ENCODE measurements at places on chromosomes 7 and 10.

- no peak for DNase-seq
These were observed 28.7 kb downstream of the LCOR start for GRCh38 chr10:96860631-96861277.

DNA sequence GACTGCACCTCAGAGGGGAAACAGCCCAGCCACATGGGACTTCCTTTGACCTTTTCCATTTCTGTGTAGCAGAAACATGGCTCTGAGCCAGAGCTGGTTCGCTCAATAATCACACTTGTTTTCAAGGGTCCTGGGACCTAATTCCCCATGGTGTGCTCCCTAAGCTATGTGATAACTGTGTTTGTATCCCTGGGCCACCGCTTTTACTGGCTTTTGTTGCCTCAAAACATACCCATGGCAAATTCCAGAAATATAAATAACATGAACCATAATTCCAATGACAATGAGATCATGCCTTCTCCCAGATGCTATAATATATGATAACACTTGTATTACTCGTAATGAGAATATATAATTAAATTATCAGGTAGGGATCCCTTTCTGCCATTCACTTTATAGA, 196.4 kb downstream of the GFRA1 start:
- DNase-seq = no peak

- no peak for DNase-seq
These were observed 100.1 kb upstream of the SEC61G start for GRCh38 chr7:54859066-54859465.

DNA sequence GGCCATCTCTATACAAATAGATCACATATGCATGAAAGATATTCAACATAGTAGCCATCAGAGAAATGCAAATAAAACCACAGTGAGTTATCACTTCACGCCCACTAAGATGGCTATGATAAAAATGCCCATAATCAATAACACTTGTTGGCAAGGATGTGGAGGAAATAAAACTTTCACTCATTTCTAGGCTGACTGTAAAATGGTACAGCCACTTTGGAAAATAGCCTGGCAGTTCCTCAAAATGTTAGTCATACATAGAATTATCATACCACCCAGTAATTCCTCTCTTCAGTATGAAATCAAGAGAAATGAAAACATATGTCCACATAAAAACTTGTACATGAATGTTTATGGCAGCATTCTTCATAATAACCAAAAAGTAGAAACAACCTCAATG, 324.9 kb downstream of the LRRTM3 start:
- no peak for DNase-seq

DNA sequence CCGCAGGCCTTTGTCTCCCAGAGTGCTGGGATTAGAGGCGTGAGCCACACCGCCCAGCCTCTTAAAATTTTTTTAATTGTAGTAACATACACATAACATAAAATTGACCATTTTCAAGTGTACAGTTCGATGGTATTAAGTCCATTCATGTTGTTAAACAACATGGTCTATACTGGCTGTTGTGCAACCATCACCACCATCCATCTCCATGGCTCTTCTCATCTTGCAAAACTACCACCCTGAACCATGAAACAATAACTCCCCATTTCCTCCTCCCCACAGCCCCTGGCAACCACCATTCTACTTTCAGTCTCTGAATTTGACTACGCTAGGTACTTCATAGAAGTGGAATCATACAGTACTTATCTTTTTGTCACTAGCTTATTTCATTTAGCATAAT, 7.9 kb upstream of the ZFYVE27 start:
- no peak for DNase-seq

- DNase-seq = no peak
These were observed 20.6 kb upstream of the ADAMTS14 start for GRCh38 chr10:70651661-70652060.

DNA sequence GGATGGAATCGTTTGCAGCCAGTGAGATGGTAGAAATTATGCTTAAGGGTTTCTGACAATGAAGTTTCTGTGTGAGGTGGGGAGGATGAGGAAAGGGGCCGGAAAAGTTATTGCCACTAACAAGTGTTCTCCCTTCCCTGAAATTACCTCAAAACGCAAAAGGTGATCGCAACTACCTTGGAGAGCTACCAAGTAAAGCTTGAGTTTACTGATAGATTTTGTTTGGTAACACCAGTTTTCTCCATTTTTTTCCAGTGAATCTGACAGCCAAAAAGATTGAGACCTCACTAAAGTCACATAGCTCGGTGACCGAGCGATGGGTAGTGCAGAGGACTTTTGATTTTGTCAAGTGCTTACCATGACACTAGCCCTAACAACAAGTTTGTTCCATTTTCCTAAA, 1.6 kb downstream of the SUV39H2 start:
- DNase-seq = no peak

GRCh38 chr7:44998153-44998871, 1.7 kb upstream of the CCM2 start:
- no peak for DNase-seq

GRCh38 chr7:31882187-31882586, 188.0 kb downstream of the PDE1C start:
- DNase-seq = no peak

DNA sequence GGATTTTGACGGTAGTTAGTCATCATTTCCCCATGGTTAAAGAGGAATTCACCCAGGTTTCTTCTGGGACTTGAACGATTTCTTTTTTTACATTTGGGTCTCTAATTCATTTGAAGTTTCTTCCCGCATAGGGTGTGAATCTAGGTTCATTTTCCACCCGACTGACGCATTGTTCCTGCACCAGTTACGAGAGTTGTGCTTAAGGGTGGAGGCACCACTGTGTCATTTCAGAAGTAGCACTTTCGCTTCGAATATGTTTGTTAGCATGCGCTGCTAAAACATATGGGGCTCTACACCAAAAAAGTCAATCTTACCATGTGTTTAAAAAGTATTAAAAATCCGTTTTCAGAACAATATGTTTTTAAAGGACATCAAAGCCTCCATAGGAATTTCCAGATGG, 140.3 kb downstream of the VIPR2 start:
- DNase-seq = no peak

DNA sequence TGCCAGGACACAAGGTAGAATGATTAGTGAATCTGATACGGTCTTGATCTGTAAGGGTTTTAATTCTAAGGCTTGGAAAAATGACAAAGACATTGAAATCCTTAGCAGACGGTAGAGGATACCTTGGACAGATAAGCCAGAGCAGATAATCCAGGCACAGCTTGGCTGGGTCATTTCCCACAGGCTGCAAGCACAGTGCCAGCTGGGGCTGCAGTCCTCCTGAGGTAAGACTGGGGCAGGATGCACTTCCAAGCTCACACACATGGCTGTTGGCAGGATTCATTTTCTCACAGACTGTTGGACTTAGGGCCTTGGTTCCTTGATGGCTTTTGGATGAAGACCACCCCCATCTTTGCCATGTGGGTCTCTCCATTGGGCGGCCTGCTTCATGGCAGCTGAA, 63.2 kb upstream of the BMPER start:
- DNase-seq = no peak

DNA sequence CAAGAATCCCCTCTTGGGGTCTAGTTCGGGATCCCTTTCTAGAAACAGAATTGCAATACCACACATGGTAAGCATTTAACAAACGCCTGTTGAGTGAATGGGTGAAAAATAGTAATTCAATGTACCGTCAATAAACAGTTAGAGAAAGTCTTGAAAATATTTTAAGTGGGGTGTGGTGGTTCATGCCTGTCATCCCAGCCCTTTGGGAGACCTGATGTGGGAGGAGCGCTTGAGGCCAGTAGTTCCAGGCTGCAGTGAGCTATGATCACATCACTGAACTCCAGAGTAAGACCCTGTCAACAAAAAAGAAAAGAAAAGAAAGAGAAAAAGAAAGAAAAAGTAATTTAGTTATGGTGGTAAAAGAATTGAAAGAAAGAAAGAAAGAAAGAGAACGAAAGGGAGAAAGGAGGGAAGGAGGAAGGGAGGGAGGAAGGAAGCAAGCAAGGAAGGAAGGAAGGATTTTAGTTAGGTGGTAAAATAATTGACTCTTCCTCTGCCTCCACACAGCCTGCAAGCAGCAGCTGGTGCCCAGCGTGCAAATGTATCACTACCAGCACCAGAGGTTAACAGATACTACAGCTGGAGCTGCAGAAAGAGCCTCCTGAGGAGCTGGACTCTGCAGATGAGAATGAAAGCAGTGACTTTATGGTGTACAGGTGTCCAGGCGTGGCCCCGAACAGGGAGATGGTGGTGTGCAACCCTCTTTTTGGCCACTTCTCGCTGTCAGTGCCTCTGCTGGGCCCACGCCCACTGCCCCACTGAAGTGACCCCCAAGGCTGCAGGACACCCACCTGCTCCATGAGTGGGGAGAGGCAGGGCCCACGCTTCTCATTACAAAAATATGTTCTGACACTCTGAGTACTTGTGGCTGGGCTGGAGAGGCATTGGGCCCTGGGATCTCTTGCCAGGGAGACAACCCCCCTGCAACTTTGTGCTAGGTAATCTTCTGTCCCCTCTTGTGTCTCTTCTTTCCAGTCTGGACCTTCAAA, 135.4 kb downstream of the BAMBI start:
- DNase-seq = no peak

GRCh38 chr10:3960496-3960895, 175.5 kb upstream of the KLF6 start:
- DNase-seq = no peak

DNA sequence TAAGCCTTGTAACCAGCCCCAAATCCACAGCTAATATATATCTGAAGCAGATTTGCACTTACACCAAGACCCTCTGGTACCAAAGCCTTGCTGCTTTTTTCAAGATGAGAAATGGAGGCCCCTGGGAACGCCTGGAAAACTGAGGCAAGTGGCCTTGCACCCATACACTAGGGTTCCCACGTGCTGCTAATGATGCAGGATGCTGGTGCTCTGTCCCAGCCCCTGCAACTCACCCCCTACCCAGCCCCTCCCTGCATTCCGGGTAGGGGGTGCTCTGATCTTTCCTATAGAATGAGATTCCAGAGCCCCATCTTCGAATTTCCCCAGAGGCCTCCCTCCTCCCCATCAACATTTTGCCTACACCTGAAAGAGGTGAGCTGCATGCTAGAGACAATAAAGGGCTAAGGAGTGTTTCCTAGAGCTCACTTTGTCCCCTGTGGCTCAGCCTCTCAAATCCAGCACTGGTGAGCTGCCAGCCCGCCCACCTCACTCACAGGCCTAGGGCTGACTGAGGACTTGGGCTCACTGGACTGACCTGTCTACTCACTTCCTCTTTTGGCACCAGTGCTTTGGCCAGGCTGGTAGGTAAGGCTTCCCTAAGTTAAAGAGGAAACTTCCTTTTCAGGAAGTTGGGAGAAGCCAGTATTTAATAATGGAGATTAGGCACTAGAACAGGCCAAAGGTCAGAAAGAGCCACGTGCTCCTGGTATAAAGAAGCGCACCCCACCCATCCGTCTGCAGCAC, 9.8 kb downstream of the RBP4 start:
- DNase-seq = no peak

DNA sequence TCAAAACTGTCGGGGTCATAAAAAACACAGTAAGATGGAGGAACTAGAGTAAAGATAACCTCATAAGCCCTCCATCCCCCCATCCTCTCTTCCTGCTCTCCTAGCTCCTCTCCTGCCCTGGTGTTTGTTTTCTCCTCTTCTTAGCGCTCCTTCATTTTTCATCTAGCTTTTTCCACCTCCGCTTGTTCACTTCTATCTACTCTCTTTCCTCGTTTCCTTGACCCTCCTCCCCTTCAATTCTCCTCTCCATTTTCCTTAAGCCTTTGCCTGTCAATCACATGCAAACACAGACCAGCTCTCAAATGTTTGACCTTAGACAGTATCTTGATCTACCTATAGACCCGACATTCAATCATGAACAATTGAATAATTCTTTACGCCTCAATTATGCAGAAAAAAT, 10.0 kb downstream of the NCAPG2 start:
- DNase-seq = no peak

DNA sequence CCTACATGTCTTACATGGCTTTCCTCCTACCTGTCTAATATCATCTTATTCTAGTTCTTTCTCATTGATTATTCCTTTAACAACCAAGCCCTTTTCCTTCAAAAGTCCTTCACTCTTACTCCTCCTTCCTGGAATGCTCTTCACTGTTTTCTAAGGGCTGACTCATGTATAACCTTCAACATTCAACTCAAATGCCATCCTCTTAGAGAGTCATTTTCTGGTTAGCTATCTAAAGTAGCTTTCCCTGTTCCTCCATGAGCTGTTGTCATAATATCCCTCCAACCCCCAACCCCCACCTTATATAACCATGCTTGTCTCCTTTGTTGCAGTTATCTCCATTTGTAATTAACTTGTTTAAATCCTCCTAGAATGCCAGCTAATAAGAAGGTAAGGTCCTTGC, 286.8 kb downstream of the ADK start:
- DNase-seq = no peak

GRCh38 chr7:151705636-151706276, 171.2 kb downstream of the PRKAG2 start:
- DNase-seq = no peak

DNA sequence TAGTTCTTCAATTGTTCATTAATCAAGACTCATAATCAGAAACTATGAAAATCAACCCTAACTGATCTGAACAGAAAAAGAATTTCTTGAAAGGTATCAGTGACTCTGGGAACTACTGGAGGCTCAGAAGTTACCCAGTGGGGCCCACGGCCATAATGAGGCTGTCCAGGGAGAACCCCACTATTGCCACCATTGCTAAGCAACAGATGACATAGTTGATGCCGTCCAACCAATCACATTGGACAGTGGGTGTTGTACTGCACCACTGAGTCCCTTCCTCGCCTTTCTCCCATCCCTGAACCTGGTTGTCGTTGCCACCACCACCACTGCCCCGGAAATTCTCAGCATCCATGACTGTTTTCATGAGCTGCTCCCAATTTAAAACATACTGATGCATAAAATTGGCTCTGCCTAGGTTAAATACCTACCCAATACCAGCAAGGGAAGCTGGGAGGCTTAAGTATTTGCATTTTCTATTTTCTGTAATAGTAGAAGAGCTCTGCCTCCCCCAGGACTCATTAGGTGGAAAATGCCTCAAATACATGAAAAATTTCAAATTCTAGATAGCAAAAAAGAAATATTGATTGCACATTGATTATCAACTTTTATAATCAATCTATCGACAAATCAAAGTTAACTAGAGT, 26.7 kb upstream of the USP6NL start:
- no peak for DNase-seq

GRCh38 chr10:89649051-89649450, 4.0 kb upstream of the PANK1 start:
- no peak for DNase-seq

- DNase-seq = peak; percentile 50
These were observed 132.3 kb upstream of the ANK3 start for GRCh38 chr10:60521974-60522405.

- DNase-seq = no peak
These were observed 124.6 kb downstream of the AUTS2 start for GRCh38 chr7:69722843-69723242.

- no peak for DNase-seq
These were observed 102.4 kb downstream of the SVIL start for GRCh38 chr10:29532256-29532878.

GRCh38 chr7:138049505-138050116, 26.6 kb upstream of the AKR1D1 start:
- no peak for DNase-seq

GRCh38 chr10:88408096-88408495, 175.0 kb downstream of the RNLS start:
- no peak for DNase-seq

Data from NCI-H1417 treated with DMSO at 0.1 percent for 48 hours (cell line).